ENCODE measurements at places on chromosomes 6 and 20.

GRCh38 chr6:2378891-2379652 is 133.7 kb upstream of the GMDS start:
- no peak for DNase-seq

- no peak for DNase-seq
Observed at GRCh38 chr6:30942338-30943060, 1.7 kb downstream of the MUCL3 start.

GRCh38 chr6:169803816-169804340 is 52.5 kb downstream of the ERMARD start:
- no peak for DNase-seq

DNA sequence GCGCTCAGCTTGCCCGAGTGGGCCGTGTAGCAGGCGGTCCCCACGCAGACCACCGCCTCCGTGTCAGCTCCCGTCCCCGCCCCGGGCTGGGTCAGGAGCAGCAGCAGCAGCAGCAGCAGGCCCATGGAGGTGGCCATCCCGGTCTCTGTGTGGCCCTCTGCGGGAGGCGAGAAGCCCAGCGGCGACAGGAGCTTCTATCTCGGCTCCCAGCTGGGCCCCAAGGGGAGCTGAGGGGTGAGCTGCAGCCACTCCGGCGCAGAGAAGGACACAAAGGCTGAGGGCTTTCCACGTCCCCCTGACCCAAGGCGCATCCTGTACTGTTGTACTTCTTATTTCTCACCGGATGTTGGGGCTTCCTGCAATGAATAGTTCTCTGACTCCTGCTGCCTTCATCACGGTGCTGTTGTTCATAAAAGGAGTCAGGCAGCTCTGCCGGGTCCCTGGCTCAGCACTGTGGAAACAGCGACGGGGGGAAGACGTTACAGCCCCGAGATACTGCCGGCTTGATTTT is at the start of gene CD93:
TSS of gene CD93 (minus strand) at position 269 of the 511 bp plus-strand sequence. CDS start at position 137, 132 bp downstream.
- no peak for DNase-seq

- no peak for DNase-seq
Observed at GRCh38 chr6:138289739-138290138, 71.4 kb upstream of the PBOV1 start.

DNA sequence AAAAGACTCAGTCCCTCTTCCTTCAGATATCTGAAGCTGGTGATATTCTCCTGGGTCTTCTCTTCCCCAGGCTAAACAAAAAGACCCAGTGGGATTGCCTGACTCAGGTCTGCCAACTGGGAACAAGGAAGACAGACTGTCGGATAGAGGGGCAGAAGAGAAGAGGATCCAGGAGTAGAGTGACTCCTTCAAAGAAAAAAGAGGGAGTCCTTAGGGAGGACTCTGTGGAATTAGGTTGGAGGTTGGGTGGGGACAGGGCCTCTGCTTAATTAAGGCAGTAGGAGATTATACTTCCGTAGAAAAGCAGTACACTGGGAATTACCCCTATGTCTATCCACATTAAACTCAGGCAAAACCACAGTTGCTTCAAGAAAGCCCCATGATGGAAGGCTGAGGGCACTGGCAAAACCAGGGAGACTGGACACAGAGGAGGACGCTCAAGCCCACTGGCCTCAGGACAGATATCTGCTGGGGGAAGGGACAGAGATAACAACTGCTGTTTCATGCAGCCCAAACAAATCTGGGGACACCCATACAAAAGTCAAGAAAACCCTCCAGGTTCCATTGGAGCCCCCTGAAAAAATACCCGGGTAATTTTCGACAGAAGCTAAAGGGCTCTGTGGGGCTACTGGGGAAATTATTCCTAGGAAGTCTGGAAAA is 5.7 kb downstream of the BCL2L1 start:
- no peak for DNase-seq

- no peak for DNase-seq
Observed at GRCh38 chr20:8301655-8302054, 169.6 kb downstream of the PLCB1 start.

DNA sequence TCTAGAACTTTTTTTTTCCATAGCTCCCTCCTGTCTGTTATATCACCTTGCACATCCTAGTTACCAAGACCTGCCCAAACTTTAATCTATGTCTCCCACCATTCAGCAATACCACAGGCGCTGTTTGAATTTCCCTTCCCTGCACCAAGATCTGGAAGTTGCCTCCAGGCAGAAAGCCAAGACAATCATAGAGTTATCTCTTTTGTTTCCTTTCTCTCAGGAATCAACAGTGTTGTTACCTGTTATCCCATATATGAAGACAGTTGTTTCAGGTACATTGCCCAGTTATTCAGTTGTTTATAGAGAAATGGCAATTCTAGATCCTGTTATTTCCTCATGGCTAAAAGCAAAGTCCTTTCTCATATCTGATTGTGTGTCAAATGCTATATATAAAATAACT is 63.2 kb downstream of the PDSS2 start:
- DNase-seq, result no peak

GRCh38 chr6:91483415-91484105 is 896.7 kb upstream of the MAP3K7 start:
- no peak for DNase-seq

GRCh38 chr6:33716379-33716778 is 4.9 kb upstream of the UQCC2 start:
- no peak for DNase-seq

- no peak for DNase-seq
Observed at GRCh38 chr6:53673162-53673727, 7.7 kb upstream of the KLHL31 start.

GRCh38 chr6:62298745-62299392 is 12.8 kb upstream of the KHDRBS2 start:
- DNase-seq, result no peak

- no peak for DNase-seq
Observed at GRCh38 chr6:111173341-111173740, 86.0 kb downstream of the SLC16A10 start.

DNA sequence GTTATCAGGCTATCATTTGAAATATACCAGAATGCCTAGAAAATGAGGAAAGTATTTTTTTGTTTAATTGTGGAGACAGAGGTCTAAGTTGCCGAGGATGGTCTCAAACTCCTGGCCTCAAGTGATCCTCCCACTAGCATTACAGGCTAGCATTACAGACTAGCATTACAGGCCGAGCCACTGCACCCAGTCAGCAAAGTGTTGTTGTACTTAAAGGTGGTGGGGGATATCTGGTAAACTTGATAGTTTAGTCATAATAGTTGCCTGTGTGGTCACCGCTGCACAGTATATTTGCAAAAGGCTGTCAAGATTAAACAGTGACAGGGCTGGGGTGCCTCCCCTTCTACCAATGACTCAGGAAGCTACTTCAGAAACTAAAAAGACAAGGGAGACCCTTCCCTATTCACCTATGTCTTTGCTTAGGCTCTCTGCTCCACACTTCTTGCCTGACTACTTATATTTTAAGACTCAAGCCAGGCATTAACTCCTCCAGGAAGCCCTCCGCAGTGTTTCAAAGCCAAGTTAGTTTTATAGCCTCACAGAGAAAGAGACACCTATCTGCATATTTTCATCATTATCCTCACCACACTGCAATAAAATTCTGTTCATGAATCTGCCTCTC is 3.1 kb upstream of the AKIRIN2 start:
- DNase-seq, result no peak

- DNase-seq, result no peak
Observed at GRCh38 chr20:58557733-58558342, 42.6 kb upstream of the APCDD1L start.

DNA sequence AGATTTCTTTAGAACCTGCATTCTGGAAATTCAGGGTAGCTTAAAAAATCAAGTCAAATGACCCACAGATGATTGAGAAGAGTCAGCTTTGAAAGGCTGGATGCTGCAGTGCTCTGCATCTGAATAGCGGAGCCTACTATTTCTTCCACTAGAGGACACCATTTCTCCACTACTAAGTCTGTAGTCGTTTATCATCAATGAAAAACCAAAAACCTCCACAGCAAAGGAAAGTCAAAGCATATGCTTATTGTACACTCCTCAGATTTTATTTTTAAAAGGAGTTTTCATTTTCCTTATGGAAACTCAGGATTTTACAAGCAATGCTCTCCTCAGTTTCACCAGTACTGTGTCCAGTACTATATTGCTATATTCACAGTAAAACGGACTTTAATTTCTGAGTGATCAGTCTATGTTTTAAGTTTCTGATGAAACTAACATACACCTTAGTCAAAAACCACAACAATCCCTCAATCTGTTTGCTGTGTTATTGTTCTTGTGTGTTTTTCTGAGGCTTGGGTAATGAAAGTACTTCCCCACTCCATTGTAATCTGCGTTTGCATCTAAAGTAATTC is 50.5 kb upstream of the ENPP5 start:
- DNase-seq, result no peak

DNA sequence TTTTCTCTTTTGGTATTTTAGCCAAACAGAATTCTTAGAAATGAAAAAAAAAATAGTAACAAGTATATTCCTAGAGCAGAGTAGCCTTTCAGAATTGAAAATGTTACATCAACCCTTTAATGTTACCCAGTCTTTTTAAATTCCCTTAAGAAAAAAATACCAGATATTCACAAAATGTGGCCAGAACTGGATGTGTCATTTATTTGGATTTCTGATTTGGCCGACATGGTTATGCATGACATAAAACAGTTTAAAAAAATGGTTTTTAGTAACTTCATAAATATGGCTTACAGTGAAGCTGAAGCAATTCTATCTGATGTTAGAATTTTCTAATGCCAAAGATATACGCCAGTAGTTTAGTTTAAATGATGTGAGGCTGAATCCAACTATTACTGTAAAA is 112.0 kb downstream of the ATXN1 start:
- no peak for DNase-seq

- no peak for DNase-seq
Observed at GRCh38 chr20:54048481-54048880, 21.9 kb downstream of the BCAS1 start.

DNA sequence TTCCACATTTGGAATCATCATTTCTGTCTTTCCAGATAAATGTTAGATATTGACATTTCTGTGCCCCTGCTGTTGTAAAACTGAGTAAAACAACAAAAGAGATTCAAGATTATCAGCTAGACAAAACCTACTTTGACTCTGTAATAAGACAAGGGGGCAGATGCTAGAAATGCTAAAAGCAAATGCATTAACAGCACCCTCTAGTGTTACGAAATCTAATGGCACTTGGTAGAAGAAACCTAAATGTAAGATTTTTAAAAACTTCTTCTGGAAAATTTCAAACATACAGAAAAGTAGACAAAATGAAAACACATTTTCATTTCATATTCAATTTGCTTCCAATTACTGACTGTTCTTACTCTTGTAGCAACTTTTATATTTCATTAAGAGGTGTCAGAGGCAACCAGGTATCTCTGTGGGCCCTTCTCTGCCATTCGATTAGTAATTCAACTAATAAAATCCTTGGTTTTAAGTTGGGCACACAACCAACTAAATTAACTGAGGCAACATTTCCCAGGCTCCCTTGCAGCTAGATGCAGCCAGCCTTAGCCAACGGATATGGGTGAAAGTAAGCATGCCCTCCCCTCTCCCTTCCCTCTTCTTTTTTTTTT is 45.0 kb downstream of the SLC23A2 start:
- no peak for DNase-seq

DNA sequence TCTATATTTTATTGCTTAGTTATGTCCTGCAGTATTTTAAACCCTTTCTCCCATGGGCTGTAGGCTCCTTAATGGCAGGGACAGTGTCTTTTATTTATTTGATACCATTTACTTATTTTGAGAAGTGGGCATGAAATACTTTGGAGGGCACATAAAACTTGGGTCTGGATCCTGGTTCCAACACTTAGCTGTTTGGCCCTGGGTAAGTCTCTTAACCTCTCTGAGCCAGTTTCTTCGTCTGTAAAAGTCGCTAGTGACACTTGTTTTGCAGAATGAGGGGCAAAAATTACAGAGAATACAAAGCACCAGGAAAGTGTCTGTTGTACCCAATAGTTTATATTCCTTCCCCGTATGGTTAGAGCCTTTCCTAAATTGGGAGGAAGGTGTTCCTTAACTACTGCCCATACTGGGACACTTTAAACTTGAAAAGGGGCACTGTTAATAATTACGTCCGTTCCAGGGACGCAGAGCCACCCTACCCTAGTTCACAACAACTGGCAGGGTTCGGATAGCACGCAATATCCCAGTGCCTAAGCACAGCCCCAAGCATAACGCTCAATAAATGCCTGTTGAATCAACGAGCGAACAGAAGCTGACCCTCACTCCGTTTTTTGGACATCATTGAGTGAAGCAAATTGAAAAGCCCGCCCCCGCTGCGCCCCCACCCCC is 6.0 kb upstream of the ARMC12 start:
- DNase-seq, result no peak

- no peak for DNase-seq
Observed at GRCh38 chr6:21754891-21755290, 161.3 kb downstream of the SOX4 start.

GRCh38 chr6:46465294-46466165 is 25.7 kb downstream of the RCAN2 start:
- no peak for DNase-seq

DNA sequence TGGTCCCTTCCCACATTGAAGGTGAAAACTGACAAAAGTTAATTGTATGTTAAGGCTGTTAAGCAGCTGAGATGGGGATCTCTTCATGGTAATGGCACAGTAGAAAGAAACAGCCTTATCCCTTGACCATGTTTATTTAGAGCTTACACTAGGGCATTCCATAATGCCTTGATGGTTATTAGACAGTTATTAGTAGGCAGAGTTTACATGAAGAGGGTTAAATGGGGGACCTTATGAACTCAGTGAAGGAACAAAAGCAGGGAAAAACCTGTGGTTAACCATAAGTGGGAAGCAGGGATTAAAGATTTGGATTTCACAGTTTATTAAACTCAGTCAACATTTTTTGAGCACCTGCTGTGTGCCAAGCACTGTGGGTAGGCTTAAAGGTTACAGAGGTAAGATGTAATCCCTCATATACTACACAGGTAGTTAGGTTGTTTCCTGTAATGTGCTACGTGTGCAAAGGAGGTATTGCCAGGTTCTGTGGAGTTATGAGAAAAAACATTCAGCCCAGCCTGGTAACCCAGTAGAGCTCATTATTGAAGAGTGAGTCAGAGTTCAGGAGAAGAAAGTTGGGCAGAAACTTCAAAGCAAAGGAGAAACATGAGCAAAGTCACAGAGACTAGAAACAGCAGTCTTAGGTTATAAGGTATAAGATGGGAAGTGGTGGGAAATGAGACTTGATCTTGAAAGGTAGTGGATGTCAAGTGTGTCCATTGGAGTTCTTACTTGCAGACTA is 32.3 kb upstream of the GNRH2 start:
- DNase-seq, result no peak

GRCh38 chr6:1612299-1612973 is 2.7 kb downstream of the FOXC1 start:
- no peak for DNase-seq

GRCh38 chr6:112007805-112008204 is 46.1 kb upstream of the CCN6 start:
- DNase-seq, result no peak

GRCh38 chr6:148274809-148275208 is 67.8 kb upstream of the SASH1 start:
- DNase-seq, result no peak

Measured in activated T-cell treated with anti-CD3 and anti-CD28 coated beads for 1 hour (primary cell).